ENCODE measurements at places on chromosomes 2 and 18. TPM values are rescaled to one million over a fixed set of nuclear protein-coding genes. Genes with fewer than 3 reads are reported as not detected.

- peak; percentile 59 for DNase-seq
Measured at GRCh38 chr18:37364237-37364636, 201.4 kb downstream of the CELF4 start.

- no peak for DNase-seq
Measured at GRCh38 chr18:78727877-78728783, 251.5 kb upstream of the SALL3 start.

The LRRTM1 gene
- total RNA-seq = 0.97 TPM

GRCh38 chr2:126244937-126245336, 411.0 kb upstream of the GYPC start:
- DNase-seq = no peak

DNA sequence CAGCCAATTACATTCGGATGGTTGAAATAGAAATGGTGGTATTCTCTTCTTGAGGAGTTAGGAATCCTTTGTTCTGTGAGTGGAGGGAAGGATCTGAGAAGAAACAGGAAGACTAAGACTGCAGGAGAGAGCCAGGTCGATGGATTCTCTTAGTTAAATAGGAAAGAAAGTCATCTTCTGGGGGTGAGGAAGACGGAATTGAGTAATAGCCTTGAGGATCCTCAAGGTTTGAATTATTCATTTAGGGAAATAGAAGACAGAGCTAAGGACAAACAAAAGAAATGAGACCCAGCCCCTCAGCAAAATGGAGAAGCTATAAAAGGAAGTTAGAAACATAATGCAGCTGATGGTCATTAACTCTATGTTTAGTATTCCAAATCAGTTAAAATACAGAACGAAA, 1.8 kb downstream of the LAPTM4A start:
- no peak for DNase-seq

DNA sequence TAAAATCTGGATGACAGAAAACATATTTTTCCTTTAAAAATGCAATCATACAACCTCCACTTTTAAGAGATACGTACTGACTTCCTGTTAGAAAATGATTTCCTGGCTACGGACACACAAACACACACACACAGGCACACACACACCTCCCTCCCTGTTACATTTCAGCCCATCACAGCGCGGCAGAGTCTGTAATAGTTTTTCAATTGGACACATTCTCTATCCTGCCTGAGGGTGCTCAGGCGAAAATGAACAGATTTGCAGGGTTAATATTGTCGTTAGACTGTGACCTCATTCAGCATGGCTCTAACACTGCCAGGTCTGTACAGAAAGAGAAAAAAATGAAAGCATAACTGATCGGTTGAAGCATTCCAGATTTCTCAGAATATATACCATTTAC, 45.0 kb downstream of the KCTD1 start:
- DNase-seq = no peak

DNA sequence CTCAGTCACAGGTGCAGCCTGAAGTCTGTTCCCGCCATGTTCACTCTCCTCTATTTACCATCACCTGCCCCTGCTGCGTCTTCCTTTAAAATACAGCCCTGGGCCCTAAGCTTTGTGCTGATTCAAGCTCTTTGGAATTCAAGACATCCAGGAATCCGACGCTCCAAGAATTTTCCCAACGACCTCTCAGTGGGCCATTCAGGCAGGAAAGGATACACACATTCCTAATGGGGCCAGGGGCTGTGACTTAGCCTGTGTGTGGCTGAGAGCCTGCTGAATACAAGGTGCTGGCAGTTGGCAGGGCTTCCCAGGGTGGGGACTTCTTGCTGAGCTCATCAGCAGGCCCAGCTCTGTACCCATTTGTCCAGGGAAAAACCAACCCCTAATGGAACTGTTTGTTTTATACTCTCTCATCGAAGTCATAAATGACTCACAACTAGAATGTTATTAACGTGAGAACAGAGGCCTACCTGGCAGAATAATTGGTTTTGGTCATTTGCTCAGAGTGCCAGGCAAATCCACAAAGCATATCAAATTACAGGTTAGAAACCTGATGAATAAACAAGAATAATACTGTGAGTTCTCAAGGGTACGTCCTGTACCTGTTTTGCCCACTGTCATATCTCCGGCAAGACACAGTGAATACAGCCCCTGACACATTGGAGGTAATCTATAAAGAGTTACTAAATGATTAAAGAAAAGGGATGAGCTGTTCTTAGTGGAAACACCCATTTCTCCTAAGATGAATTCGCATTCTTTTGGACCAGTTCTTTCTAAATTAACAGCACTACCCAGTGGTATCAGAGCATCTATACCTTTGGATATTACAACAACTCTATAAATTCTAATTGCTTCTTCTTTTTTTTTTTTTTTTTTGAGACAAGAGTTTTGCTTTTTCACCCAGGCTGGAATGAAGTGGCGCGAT, 12.6 kb upstream of the KCMF1 start:
- no peak for DNase-seq

GRCh38 chr2:58006952-58007284, 39.7 kb upstream of the VRK2 start:
- no peak for DNase-seq

DNA sequence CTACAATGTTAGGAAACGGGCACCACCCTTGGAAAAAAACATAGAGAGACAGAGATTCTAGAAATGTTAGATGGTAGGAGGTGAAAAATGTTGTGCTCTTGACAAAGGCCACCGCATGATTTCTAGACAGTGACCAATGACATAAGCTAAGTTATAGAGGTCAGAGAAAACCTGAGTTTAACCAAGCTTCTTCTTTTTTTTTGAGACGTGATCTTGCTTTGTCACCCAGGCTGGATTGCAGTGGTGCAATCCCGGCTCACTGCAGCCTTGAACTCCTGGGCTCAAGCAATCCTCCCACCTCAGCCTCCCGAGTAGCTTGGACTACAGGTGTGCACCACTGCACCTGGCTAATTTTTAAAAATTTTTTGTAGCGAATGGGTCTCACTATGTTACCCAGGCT, 13.0 kb downstream of the FER1L5 start:
- no peak for DNase-seq

DNA sequence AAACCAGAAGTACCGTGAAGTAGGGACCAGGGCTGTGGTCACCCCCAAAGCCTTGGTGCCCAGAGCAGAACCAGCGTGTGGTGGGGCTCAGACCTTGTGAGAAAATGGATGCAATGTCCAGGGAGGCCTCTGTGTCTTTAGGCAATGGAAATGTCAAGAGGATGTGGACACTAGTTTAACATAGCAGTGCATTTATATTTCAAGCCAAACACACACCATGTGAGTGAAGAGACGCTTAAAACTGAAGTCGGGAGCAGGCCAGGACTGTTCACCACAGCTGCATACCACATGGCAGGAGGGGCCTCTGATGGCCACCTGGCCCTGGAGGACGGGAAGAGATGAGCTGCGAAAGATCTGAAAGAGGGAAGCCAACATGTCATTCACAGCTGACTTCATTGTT, 87.3 kb upstream of the LDLRAD4 start:
- no peak for DNase-seq

DNA sequence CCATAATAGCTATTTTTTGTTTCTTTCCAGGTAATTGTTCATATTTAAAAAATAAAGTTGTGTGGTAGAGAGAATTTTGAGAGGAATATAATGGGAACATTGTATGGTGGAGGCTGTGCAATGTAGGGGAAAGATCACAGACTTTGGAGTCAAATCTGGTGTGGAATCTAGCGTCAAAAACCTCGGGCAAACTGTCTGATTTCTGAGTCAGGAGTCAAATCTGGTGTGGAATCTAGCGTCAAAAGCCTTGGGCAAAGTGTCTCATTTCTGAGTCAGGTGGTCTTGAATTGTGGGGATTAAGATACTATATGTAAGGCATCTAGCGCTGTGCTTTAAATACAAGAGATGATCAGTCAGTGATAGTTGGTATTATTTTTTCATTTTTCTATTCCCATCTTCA, 5.1 kb downstream of the PTPN4 start:
- DNase-seq = no peak

The ZNF385B gene
- total RNA-seq = 65.6 TPM

- DNase-seq = no peak
Measured at GRCh38 chr18:59293317-59293716, 20.1 kb upstream of the RAX start.

GRCh38 chr18:48157956-48158355, 227.5 kb upstream of the SMAD2 start:
- no peak for DNase-seq

- DNase-seq = no peak
Measured at GRCh38 chr2:194619366-194619765, 1037.7 kb upstream of the SLC39A10 start.

- no peak for DNase-seq
Measured at GRCh38 chr2:178804791-178805190, 2.4 kb downstream of the TTN start.

The RNU2-63P gene
- total RNA-seq = not detected

The LYG2 gene
- not detected for total RNA-seq

DNA sequence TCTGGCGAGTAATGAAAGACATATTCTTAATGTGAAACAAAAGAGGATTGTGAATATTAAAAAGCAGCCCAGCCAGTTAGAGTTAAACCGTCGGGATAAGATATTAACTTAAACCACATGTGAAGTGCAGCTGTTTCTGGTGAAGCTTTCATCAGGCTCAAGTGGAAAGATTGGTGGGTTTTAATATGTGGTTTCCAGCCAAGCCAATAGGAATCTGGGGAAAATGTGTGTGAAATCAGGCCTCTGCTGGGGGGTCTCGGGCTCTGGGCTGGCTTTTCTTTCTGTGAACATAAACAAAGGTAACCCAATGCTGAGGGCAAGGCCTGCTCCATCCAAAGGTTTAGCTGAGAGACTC, 279.6 kb downstream of the SLC4A3 start:
- no peak for DNase-seq

The CWC22 gene
- total RNA-seq = 15.6 TPM

DNA sequence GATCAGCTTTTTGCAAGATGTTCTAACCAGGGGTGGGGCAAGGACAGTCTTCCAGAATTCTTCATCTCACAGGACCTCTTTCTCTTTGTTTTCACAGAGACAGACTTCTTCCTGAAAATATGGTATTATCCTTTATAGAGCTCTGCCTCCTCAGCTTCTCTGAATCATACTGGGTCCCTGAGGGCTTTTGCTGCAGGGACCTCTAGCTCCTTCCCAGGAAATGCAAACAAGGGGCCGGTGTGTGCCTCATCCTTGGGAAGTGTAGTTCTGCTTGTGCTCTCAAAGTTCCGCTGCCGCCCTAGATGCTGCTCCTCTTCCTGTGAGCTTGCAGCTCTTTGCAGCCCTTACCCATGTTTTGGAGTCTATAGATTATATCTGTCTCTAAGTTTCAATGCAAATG, 99.5 kb upstream of the NPAS2 start:
- DNase-seq = no peak

The HSPE1 gene
- 153 TPM for total RNA-seq

DNA sequence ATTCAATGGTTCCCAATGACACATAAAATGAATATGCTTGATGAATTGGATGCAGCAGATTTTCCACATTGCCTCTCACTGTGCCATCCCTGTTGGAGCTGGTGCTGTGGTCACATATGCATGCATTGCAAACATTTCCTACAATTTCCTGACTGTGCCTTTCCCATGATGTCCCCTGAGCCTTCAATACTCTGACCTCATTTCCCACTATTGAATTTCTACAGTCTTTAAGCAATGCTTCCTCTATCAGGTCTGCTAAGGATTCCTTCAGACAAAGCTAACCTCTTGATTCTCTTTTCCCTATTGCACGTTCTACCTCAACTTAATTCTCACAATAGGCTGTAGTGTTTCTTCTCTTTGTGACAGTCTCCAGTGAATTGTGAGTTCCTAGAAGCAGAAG, 342.5 kb upstream of the CRIM1 start:
- no peak for DNase-seq

The SLC9A4 gene
- total RNA-seq = not detected

- no peak for DNase-seq
Measured at GRCh38 chr2:60468382-60469085, 84.9 kb downstream of the BCL11A start.

GRCh38 chr18:44536619-44537018, 144.1 kb upstream of the SETBP1 start:
- no peak for DNase-seq

The XIRP2 gene
- total RNA-seq = 26.5 TPM

DNA sequence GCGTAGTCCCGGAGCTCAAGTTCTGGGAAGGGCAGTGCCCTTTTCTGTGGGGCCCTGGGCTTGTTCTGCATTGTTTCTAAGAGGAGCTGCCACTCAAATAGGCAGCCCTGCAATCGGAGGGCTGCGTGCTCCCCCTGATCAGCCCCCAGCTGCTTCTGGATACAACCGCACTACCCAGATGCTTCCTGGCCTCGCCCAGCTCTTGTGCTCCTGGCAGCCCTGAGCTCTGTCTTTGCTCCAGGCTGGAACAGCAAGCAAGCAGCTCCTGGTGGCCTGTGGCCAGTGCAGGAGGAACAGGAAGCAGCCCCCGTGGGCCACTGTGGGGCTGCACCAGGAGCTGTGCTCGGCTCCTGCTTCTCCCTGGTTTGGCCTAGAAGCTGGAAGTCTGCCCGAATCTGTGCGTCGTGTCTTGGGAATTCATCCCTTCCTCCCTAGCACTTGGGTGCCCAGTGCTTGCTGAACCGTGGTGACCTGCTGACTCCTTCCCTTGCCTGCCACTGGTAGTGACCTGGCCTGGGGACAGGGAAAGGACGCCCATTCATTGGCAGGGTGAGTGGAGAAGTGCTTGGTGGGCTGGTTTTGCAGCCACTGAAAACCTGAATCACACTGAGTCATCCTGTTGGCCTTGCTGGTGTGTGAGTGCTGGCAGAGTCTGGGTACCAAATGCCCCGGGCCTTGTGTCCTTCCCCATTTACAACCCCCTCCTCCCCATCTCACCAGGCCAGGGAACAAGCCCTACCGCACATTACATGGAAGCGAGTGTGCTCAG, 27.3 kb upstream of the NTSR2 start:
- no peak for DNase-seq

DNA sequence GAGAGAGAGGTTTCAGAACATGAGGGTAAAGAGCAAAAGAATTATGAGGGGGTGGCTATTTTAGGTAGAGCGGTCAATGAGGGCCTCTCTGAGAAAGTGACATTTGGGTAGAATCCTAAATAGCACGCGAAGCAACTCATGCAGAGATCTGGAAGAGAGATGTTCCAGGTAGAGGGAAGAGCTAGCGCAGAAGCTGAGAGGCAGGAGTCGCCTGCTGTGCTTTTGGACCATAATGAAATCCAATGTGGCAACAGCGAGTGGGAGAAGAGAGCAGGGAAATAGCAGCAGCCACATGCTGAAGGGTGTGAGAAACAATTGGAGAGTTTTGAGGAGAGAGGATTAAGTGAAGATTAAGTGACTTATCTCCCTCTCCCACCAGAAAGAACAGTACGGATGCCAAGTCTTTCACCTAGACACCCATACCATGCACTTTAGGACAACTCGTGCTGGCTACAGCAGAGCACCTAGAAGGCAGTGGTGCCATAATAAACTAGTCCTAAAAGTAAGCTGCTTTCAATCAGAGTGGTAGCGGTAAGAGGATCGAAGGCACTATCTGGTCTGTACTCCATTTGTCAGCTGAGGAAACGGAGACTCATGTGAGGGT, 129.7 kb downstream of the LRP2 start:
- DNase-seq = no peak

GRCh38 chr18:63868546-63868945, 19.0 kb upstream of the SERPINB2 start:
- DNase-seq = no peak

The ESPNL gene
- total RNA-seq = 0.29 TPM

Data from right cardiac atrium (tissue), 5 donors.